ENCODE measurements at places on chromosomes 7 and 10. TPM values are rescaled to one million over a fixed set of nuclear protein-coding genes. Genes with fewer than 3 reads are reported as not detected.

The GPR26 gene
- not detected for total RNA-seq

The HOXA9 gene
- 4.3 TPM for total RNA-seq

The PPP1R17 gene
- total RNA-seq = not detected

The ODAD2 gene
- total RNA-seq = not detected

The HK1 gene
- total RNA-seq = 252 TPM

The ACSL5 gene
- total RNA-seq = under 0.01 TPM

The FAM131B gene
- total RNA-seq = 0.21 TPM

The ZNF746 gene
- 19.2 TPM for total RNA-seq

The GRID2IP gene
- total RNA-seq = not detected

The POU6F2 gene
- not detected for total RNA-seq

The ASB10 gene
- not detected for total RNA-seq

The TSPAN12 gene
- 7.0 TPM for total RNA-seq

The FAM237B gene
- not detected for total RNA-seq

The PLPP4 gene
- 1.3 TPM for total RNA-seq

The FKBP6 gene
- total RNA-seq = not detected

The FXYD4 gene
- total RNA-seq = not detected

The TAS2R3 gene
- 1.4 TPM for total RNA-seq

The P4HA1 gene
- 168 TPM for total RNA-seq

The CRPPA gene
- total RNA-seq = 0.96 TPM

The GPR158 gene
- total RNA-seq = under 0.01 TPM

The TRIM73 gene
- total RNA-seq = 1.3 TPM

The GPR146 gene
- 2.8 TPM for total RNA-seq

The PILRA gene
- under 0.01 TPM for total RNA-seq

The ZNF804B gene
- total RNA-seq = not detected

The EEPD1 gene
- 4.0 TPM for total RNA-seq

The GJD4 gene
- total RNA-seq = not detected

The OR2A7 gene
- 1.7 TPM for total RNA-seq

The EXOC6 gene
- total RNA-seq = 63.9 TPM

The PPP3CB gene
- 19.8 TPM for total RNA-seq
